NCI-H1930 (cell line): ENCODE measurements at places on chromosomes 13 and 19.
A peak's percentile ranks its signal among the peaks of the same experiment; 100 is the strongest.

GRCh38 chr13:94140511-94140910 is 339.0 kb downstream of the DCT start:
- DNase-seq: no peak

DNA sequence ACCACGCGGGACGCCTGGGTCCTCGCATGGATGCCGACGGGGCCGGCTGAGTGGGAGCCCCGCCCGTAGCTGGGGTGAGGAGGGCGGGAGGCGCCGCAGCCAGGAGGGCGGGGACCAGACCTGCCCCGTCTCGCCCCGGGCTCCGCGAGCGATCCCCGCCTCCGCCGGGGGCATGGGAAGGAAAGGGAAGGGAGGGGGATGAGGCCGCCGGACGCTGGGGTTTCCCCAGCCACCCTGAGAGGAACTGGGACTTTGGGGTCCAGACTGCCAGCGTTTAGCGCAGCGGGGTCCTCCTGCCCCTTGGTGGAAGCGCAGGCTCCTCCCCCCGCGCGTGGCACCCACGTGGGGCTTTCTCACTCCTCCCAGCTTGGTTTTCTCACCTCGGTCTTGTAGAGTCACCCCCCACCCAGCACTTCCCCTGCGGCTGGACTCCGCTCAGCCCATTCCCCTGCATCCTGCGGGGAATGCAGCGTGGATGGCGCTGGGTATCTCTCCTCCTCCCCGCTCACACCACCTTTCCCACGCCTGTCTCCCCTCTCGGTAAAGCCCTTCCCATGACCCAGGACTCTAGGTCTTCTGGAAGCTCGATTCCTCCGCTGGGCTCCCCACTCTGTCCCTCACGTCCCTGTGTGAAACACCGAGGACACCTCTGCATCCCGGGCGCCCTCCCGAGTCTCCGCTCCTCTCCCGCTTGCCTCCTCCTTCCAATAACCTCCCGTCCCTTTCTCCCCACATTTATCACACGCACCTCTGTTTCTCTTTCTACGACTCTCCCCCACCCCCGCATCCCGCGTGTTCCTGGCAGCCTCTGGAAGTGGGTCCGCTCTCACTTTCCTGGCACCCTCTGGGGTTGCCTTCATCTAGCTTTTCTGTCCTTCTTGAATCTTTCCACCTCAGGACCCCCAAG is 2.1 kb downstream of the TGFB1 start:
- no peak for DNase-seq

DNA sequence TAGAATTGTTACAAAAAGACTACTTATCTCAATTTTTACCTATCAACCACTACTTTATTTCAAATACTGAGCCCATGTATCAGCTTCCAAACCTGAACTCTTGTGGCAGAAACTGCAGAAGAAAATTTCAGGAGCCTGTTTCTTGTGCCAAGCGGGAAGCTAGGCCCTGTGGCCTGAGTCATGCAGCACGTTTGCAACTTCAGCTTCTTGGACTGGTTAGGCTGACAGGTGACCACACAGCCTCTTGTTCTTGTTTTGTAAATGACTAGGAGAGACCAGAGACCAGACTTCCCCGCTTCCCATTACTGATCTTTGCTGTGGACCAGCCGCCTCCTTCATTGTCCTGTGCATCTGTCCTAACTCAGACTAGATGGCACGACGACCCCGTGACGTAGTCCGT is 3.4 kb upstream of the LAMP1 start:
- DNase-seq: no peak

GRCh38 chr19:30283556-30283955 is 88.6 kb upstream of the ZNF536 start:
- no peak for DNase-seq

GRCh38 chr13:85420136-85420535 is 379.1 kb downstream of the SLITRK6 start:
- no peak for DNase-seq

DNA sequence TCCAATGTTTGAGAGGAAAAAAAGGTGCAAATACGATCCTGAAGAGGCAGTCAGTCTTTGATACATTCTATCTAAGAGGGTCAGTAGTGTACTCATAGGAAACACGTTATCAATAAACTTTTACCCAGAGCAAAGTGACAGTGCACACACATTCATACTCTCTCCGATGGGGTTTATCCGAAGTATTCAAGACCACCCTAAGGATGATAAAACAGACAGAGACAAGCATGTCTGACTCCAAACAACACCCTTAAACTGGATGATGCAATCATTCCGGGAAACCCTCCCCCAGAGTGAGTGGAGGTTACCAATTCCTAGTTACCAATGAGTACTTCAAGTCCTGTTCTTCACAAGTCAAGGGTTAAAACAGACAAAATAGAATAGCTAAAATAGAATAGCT is 79.1 kb downstream of the DNAJC3 start:
- no peak for DNase-seq

DNA sequence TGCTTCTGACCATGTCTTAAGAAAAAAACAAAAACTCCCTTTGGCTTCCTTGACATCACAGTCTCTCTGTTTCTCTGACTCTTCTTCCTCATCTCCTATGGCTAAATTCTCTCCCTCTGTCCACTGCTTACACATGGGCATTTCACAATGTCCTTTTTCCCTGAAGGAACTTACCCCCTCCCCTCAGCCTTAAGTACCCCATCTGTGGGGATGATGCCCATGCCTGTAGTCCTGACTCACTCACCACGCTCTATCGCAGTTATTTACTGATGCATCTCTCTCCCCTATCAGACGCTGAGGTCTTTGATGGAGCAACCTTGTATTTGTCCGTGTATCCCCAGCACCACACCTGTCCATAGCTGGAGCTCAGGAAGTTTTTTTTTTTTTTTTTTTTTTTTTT is 32.4 kb downstream of the ACTN4 start:
- DNase-seq: no peak

- DNase-seq: no peak
Observed at GRCh38 chr13:92994056-92994455, 232.6 kb upstream of the GPC6 start.

- DNase-seq: no peak
Observed at GRCh38 chr19:4014541-4015491, 7.3 kb downstream of the PIAS4 start.

- DNase-seq: no peak
Observed at GRCh38 chr13:51093574-51093973, 17.5 kb downstream of the C13orf42 start.

DNA sequence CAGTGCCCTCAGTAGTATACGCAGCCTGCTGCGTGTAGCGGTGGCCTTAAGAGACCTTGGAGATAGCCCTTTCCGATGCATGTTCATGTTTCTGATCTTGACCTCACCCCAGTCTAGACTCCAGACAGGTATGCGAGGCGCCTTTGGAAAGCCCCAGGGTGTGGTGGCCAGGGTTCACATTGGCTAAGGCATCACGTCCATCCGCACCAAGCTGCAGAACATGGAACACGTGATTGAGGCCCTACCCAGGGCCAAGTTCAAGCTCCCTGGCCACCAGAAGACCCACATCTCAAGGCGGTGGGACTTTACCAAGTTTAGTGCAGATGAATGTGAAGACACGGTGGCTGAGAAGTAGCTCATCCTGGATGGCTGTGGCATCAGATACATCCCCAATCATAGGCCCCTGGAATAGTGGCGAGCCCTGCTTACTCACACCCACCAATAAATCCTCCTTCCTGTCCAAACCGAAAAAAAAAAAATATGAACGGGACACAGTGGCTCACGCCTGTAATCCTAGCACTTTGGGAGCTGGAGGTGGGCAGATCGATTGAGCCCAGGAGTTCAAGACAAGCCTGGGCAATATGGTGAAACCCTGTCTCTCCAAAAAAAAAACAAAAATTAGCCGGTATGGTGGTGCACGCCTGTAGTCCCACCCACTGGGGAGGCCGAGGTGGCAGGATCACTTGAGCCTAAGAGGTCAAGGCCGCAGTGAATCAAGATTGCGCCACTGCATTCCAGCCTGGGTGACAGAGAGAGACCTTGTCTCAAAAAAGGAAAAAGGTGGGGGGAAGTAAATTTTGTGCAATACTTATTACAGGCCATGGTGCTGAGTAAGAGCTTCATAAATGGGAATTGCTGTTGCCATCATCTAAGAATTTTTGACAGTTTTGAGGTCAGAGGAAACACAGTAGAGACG is 12.4 kb upstream of the CBLC start:
- DNase-seq: no peak

GRCh38 chr19:53792721-53793433 is 31.2 kb downstream of the NLRP12 start:
- DNase-seq: peak; percentile 79

- no peak for DNase-seq
Observed at GRCh38 chr13:114099191-114099590, 33.2 kb downstream of the RASA3 start.

DNA sequence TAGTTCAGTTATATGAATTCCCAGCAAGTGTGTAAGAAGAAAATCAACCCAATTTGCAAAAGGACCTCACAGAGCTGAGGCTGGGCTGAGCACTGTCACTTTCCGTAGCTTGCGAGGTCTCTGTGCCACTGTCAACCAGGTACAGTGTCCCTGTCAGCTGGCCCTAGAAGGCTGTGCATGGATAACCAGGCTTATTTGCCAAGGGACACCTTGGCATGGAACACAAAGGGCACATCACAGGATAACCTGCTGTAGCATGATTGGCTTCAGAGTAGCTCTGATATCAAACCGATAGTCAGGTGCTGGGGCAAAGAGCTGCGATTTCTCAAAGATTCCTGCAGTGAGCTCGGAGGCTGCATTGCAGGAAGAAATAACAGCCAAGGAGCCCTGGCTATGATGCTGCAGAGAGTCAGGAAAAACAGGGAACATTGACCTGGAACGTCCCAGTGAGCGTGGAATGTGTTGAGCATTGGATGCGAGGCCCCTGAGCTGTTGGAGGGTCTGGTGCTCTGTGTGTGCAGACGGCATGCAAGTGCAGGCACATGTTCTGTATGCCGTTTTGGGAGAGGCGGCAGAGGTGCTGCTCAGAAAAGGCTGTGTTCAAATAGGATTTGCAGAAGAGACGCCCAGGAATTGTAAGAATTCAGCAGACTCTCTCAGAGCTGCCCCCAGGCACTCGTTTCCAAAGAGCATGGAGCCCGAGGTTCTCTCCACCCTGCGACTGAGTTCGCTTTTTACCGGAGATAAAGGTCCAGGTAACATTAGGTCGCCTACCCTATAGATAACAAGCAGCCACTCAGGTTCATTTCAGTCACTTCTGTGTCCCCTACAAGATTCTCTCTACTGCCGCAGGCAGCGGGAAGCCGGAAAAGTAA is 213.5 kb upstream of the IRS2 start:
- DNase-seq: no peak

- DNase-seq: no peak
Observed at GRCh38 chr13:42740753-42741152, 40.6 kb upstream of the FAM216B start.

GRCh38 chr13:95564733-95565291 is 12.3 kb downstream of the CLDN10 start:
- DNase-seq: no peak

DNA sequence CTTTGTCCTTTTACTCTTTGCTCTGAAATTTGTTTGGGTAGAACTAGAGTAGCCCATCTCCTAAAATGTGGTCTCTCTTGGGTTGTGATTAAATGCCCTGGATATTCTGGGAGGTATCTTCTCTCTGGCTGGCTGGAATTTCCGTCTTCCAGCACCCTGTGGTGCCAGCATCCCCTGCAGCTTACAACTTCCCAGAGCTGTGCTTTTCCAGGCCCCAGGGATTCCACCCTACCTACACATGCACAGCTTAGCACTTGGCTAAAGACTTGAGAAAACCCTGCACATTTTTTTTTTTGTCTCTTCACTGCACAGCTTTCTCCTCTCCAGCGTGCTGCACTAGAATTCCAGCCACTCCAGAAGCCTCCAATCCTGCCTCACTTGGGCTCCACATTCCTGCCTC is 334.7 kb downstream of the IRS2 start:
- DNase-seq: no peak

- peak; percentile 45 for DNase-seq
Observed at GRCh38 chr13:52599848-52600603, 42.2 kb upstream of the HNRNPA1L2 start.

DNA sequence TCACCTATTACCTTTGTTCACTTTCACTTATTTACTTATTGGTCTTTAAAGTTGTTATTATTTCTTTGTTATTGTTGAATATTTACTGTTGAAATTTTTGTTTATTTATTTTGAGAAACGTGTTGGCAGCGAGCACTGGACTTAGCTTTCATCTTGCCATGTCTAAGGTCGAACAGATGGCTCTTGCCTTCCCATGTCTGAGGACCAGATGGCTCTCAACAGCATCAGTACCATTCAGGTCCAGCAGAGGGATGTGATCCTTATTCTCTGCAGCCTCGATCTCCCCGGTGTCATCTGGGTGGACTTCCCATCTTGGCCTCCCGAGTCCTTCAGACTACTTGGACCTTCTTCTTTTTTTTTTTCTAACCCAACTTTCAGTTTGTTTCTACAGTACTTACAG is 1437.6 kb downstream of the UQCRFS1 start:
- no peak for DNase-seq

DNA sequence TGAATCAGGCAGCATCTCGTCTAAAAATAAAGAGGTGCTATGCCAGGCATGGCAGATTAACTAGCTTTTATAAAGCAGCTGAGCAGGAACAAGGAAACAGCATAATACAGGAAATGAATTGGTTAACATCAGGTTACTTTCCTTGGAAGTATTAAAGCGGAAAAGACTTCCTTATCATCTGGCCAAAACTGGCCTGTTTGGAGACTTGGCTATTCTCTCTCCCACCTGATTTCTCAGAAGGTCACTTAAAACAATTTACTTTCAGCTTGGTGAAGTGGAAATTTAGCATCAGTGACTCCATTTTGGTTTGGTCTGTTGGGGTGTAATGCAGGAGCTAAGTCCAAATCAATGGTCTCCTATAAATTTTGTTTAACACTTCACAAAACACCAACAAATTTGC is 191.6 kb downstream of the NUFIP1 start:
- no peak for DNase-seq

- no peak for DNase-seq
Observed at GRCh38 chr19:5153601-5154128, 184.8 kb downstream of the KDM4B start.

DNA sequence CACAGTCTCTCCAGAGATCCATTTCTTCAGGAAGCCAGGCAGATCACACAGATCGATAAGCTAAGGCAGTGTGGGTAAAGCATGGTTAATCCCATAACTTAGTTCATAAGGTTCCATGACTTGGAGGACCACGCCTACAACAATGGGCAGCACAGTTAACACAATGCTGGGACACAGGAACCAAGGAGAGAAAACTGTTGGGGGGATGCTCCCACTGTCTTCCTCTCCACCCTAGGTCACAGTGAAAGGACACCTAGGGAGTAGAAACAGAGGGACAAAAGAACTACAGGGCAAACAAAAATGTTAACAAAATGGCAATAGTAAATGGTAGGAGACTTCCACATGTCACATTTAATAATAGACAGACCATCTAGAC is 20.8 kb upstream of the ZNF181 start:
- no peak for DNase-seq

- no peak for DNase-seq
Observed at GRCh38 chr19:45175515-45176345, 2.3 kb downstream of the TRAPPC6A start.
